ENCODE measurements at places on chromosomes 7 and 10. TPM values are rescaled to one million over a fixed set of nuclear protein-coding genes. Genes with fewer than 3 reads are reported as not detected.

The MAT1A gene
- polyA plus RNA-seq = 0.31 TPM

The ATE1 gene
- 12.5 TPM for polyA plus RNA-seq

The AKR1C4 gene
- polyA plus RNA-seq = not detected

The PAX4 gene
- 0.13 TPM for polyA plus RNA-seq

The CYP26C1 gene
- polyA plus RNA-seq = 0.03 TPM

The UBTD1 gene
- 5.9 TPM for polyA plus RNA-seq

The TAS2R3 gene
- polyA plus RNA-seq = not detected

The PON1 gene
- 0.19 TPM for polyA plus RNA-seq

The PON3 gene
- polyA plus RNA-seq = 2.1 TPM

The CCDC186 gene
- 9.9 TPM for polyA plus RNA-seq

The MEOX2 gene
- polyA plus RNA-seq = 0.60 TPM

The OR13A1 gene
- polyA plus RNA-seq = 0.10 TPM

The PIK3CG gene
- 4.2 TPM for polyA plus RNA-seq

The SPDYE11 gene
- polyA plus RNA-seq = not detected

The ADIRF gene
- 118 TPM for polyA plus RNA-seq

The CREB5 gene
- polyA plus RNA-seq = 0.80 TPM

The SPRN gene
- 0.28 TPM for polyA plus RNA-seq

The COL26A1 gene
- not detected for polyA plus RNA-seq

The ASB10 gene
- not detected for polyA plus RNA-seq

The SLC16A9 gene
- 8.4 TPM for polyA plus RNA-seq

The CTAGE15 gene
- polyA plus RNA-seq = not detected

The PRLHR gene
- under 0.01 TPM for polyA plus RNA-seq

The MTERF1 gene
- polyA plus RNA-seq = 11.6 TPM

The AIMP2 gene
- polyA plus RNA-seq = 59.7 TPM

The RBP4 gene
- polyA plus RNA-seq = 21.5 TPM

The CCDC172 gene
- not detected for polyA plus RNA-seq

The PNLIP gene
- polyA plus RNA-seq = not detected

The CALML3 gene
- polyA plus RNA-seq = 0.15 TPM

The DYNC1I1 gene
- polyA plus RNA-seq = 0.92 TPM

The ZC3HAV1L gene
- polyA plus RNA-seq = 1.9 TPM

The GCC1 gene
- polyA plus RNA-seq = 12.2 TPM

The CACNA2D1 gene
- 0.23 TPM for polyA plus RNA-seq

The ADAP1 gene
- 157 TPM for polyA plus RNA-seq

The OR9A2 gene
- not detected for polyA plus RNA-seq

All from sigmoid colon (tissue), 7 donors.